ENCODE measurements at places on chromosomes 7 and 10. TPM values are rescaled to one million over a fixed set of nuclear protein-coding genes. Genes with fewer than 3 reads are reported as not detected.

GRCh38 chr7:22799633-22800032 is 23.0 kb downstream of the TOMM7 start:
- no peak for DNase-seq

DNA sequence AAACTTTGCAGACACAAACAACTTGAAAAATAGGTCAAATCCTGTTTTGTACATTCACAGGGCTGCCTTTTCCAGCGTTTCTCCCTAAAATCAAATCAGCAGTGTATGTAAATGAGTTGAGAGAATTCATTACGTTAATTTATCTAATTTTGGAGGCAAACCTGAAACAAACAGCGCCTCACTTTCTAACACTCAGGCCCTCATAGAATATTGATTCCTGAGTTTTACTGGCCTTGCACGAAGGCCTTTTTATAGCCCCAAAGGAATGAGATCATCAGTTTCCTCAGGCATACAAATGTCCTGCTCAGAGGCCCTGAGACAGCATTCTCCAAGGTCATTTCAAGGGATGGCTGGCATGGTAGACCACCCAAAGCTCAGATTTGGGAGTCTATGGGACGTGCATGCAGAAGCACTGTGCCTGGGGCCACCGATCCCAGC is 131.7 kb upstream of the CHST15 start:
- DNase-seq, result no peak

NPY4R2 gene
- total RNA-seq, result not detected

TBXAS1 gene
- 1.8 TPM for total RNA-seq

ABCB1 gene
- total RNA-seq, result 15.3 TPM

C7orf57 gene
- total RNA-seq, result 1.1 TPM

GRCh38 chr10:4494551-4494950 is 331.5 kb upstream of the AKR1E2 start:
- no peak for DNase-seq

DNA sequence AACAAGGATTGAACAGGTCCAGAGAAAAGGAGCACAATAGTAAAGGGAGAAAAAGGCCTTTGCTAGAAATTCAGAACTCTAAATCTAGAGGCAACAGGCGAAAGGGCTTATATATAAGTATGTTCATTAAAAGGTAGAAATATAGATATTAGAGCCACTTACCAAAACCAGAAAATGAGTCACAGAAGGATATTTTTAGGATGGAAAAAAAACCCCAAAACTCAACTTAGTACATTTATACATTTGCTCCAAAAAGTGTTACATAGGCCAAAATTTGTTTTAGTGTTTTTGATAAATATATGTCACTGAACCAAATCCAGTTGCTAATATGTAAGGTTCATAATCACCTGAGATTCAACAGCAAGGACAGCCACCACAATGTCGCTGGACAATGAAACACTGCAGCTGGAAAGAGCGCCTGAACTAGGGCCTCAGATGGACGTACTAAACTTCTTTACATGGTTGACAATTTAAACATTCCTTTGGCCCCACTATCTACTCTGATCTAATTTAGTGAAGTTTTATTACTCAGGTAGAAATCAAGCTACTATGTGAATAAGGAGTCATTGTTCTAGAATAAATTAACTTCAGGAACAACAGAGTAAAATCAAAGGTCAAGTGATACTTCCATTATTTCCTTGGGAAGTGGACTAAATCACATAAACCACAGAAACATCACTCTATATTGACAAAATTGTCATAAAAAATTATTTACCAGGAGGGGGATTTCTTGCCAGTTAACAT is 10.9 kb downstream of the FAM3C start:
- no peak for DNase-seq

VSTM2A gene
- total RNA-seq, result not detected

GRCh38 chr10:121668314-121669027 is 70.2 kb upstream of the FGFR2 start:
- DNase-seq, result no peak

- DNase-seq, result no peak
Observed at GRCh38 chr7:131327049-131327625, 539 bp upstream of the MKLN1 start.
